ENCODE measurements at places on chromosomes 11 and 22. TPM values are rescaled to one million over a fixed set of nuclear protein-coding genes. Genes with fewer than 3 reads are reported as not detected.

PKDREJ gene
- polyA plus RNA-seq: not detected

CCDC90B gene
- 91.5 TPM for polyA plus RNA-seq

ASPHD2 gene
- 1.6 TPM for polyA plus RNA-seq

PGA4 gene
- polyA plus RNA-seq: not detected

PRG3 gene
- not detected for polyA plus RNA-seq

PAX6 gene
- polyA plus RNA-seq: not detected

APOC3 gene
- polyA plus RNA-seq: not detected

GALNT18 gene
- 7.7 TPM for polyA plus RNA-seq

OR52I2 gene
- 0.05 TPM for polyA plus RNA-seq

GRCh38 chr22:26857169-26857568, 199.8 kb downstream of the MIAT start:
- H3K27ac ChIP-seq: no peak overlapping the region
- no peaks in the 10 kb centered on the region for H3K4me1 ChIP-seq
- H3K27me3 ChIP-seq: no peaks in the 10 kb centered on the region
- no peak for DNase-seq
- no peak overlapping the region for H3K4me3 ChIP-seq

- no peak for DNase-seq
- H3K4me1 ChIP-seq: no peaks in the 10 kb centered on the region
- H3K27ac ChIP-seq: no peak overlapping the region
Measured at GRCh38 chr11:72573855-72574445, 100.3 kb downstream of the PDE2A start.

DNA sequence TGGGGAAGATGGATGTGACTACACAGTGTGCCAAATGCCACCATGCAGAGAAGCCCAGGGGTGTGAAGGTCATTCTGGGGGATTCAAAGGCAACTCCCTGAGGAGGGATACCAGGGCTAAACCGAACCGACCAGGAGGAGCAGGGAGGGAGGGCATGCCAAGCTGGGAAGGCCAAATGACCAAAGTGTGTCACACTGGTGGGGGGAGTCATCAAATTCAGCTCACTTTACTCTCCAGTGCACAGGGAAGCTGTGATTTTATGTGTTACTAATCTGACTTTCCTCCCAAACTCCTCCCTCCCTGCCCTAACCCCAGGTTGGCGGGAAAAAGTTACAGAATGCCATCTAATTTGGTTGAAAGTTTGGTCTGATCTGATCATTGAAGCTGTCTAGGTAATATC, 29.7 kb upstream of the TSKU start:
- no peak for DNase-seq
- no peaks in the 10 kb centered on the region for H3K4me1 ChIP-seq
- no peaks in the 10 kb centered on the region for H3K27me3 ChIP-seq
- H3K4me3 ChIP-seq: no peak overlapping the region
- no peak overlapping the region for H3K27ac ChIP-seq

DNA sequence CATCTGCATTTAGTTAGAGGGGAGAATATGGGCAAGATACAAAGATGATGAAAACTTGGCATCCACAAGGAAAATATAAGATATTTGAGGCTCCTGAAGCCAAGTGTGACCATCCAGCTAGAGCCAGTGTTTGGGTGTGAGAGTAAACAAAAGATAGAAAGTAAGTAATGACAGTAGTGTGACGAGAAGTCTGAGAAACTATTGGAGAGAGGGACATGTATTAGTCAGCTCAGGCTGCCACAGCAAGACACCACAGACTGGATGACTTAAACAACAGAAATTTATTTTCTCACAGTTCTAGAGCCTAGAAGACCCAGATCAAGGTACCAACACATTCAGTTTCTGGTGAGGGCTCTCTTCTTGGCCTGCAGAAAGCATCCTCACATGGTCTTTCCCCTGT, 6.4 kb upstream of the CCKBR start:
- DNase-seq: no peak
- H3K36me3 ChIP-seq: no peaks in the 10 kb centered on the region
- H3K4me1 ChIP-seq: no peaks in the 10 kb centered on the region
- peaks cover 2% of the 10 kb centered on the region for H3K27me3 ChIP-seq

DNA sequence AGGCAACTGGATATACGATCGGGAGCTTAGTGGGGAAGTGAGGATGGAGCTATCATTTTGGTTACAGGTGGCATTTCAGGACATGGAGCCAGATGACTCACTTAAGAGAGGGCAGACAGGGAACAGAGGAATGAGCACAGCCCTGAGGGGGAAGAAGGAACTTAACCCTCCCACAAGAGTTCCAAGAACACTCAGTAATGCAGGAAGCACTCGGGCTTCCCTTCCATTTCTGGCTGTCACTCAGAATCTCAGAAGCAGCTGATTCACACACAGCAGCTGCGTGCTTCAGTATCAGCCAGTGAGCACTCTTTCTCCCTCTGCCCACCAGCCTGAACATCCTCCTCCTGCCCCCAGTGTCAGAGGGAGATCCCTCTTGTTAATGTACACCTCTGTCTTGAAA, 34.8 kb downstream of the EFCAB6 start:
- no peaks in the 10 kb centered on the region for H3K27me3 ChIP-seq
- no peak overlapping the region for H3K27ac ChIP-seq
- no peak for DNase-seq

GRCh38 chr11:130070109-130070845, 583 bp downstream of the APLP2 start:
- peak overlapping the region; percentile 76 for H3K4me3 ChIP-seq
- DNase-seq: no peak
- H3K4me1 ChIP-seq: no peaks in the 10 kb centered on the region
- no peaks in the 10 kb centered on the region for H3K36me3 ChIP-seq
- no peak overlapping the region for H3K27ac ChIP-seq
- H3K27me3 ChIP-seq: no peaks in the 10 kb centered on the region

DNA sequence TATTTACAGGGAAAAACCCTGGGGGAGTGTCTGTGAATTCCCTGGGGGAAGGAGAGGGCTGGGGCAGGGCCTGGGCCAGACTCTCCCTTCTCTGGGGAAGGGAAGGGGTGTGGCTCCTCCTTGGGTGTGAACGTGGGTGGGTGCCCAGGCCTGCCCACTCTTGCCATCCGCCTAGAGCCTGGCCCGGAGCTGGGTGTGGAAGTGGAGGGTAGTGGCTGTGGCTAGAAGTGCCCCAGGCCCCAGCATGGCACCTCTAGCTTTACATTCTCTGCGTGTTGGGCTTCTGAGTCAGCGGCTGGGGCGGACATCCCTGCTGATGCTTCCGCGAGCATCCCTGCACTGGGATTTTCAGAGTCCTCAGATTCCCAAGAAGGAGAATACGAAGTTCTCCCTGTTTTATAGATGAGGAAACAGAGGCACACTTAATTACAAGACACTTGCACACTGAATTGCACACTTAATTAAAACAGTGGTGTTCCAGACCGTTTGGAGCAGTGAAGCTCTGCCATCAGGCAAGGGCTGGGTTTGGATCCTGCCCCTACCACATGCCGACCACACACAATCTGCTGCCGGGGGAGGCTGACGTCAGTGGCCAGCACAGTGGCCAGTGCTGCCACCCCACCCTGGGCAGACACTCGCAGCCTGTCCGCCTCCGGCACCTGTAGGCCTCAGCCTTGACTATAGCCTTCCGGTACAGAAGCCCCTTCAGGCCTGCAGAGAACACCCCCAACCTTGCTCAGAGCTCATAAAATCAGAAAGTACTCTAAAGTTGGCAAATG, 7.6 kb downstream of the BAD start:
- H3K27ac ChIP-seq: no peak overlapping the region
- H3K36me3 ChIP-seq: peaks cover 3% of the 10 kb centered on the region
- no peak overlapping the region for H3K4me3 ChIP-seq

- H3K36me3 ChIP-seq: no peaks in the 10 kb centered on the region
- no peaks in the 10 kb centered on the region for H3K27me3 ChIP-seq
- DNase-seq: no peak
- no peak overlapping the region for H3K27ac ChIP-seq
- no peak overlapping the region for H3K4me3 ChIP-seq
- H3K4me1 ChIP-seq: no peaks in the 10 kb centered on the region
Measured at GRCh38 chr11:18907391-18907790, 31.8 kb downstream of the MRGPRX1 start.

DNA sequence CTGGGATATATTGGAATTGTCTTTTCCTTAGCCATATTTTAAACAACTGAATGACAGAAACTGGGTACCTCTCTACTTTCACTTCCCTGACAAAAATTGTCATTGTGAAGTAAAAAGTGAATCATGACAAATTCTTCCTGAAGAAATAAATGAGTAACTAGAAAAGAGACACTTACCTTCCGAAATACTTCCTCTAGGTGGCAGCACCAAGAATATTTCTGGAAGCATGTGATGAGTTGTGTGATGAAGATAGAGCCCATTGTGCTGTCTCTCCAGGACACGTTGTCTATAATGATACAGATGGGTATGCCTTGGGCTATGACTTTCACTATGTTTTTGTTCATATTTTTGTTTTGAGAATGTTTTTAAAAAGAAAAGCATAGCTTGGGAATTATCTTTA, 21.5 kb downstream of the CASP4 start:
- no peak overlapping the region for H3K4me3 ChIP-seq
- H3K27me3 ChIP-seq: no peaks in the 10 kb centered on the region
- H3K27ac ChIP-seq: no peak overlapping the region

- H3K4me3 ChIP-seq: peak overlapping the region; percentile 47
- H3K27ac ChIP-seq: peak overlapping the region; percentile 35
Measured at GRCh38 chr11:120564573-120565311, 53.2 kb downstream of the GRIK4 start.

- peak overlapping the region; percentile 11 for H3K4me3 ChIP-seq
- no peak for DNase-seq
- H3K36me3 ChIP-seq: no peaks in the 10 kb centered on the region
- peaks cover 9% of the 10 kb centered on the region for H3K4me1 ChIP-seq
- H3K27me3 ChIP-seq: no peaks in the 10 kb centered on the region
Measured at GRCh38 chr11:95242091-95242844, 11.3 kb upstream of the SESN3 start.
